DMS79 treated with DMSO at 0.1 percent for 48 hours (cell line): ENCODE measurements at places on chromosomes 13 and 19.
A peak's percentile ranks its signal among the peaks of the same experiment; 100 is the strongest.

DNA sequence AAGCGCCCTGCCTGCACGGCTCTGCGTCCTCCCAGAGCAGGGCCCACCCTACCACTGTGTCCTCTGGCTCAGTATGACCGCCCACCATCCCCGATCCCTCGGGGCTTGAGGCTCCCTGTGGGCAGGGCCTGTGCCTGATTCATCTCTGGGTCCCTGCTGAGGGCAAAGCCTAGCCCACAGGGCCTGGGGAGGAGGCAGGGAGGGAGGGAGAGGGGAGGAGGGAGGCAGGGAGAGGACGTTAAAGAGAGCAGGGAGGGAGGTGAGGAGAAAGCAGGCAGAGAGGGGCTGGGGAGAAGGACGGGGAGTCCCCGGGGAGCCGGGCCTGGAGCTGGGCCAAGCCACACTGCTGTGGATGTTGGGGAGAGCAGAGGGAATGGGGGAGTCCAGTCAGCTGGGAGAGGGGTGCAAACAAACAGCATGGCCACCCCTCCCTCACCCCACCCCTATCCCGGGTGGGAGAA, 4.0 kb upstream of the ERFL start:
- no peak for DNase-seq

GRCh38 chr13:84129966-84130365, 247.7 kb upstream of the SLITRK1 start:
- DNase-seq: no peak

DNA sequence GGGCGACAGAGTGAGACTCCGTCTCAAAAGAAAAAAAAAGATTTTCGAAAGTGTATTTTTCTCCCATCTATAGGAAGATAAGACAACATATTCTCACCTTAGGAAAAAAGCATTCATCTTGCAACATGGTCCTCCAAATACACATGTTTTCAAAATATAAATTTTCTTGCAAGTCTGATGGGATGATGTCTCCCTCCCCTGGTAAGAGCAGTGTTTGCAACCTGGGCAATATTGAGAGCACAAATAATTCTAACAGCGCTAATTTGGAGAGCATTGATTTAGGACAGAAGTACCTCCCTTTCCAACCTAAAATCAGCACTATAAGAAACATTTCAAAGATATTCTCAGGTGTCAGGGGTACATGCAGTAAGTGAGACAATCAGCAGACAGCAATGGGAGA, 61.0 kb upstream of the SHISA2 start:
- DNase-seq: no peak

GRCh38 chr13:59960683-59961082, 203.0 kb downstream of the DIAPH3 start:
- DNase-seq: no peak

DNA sequence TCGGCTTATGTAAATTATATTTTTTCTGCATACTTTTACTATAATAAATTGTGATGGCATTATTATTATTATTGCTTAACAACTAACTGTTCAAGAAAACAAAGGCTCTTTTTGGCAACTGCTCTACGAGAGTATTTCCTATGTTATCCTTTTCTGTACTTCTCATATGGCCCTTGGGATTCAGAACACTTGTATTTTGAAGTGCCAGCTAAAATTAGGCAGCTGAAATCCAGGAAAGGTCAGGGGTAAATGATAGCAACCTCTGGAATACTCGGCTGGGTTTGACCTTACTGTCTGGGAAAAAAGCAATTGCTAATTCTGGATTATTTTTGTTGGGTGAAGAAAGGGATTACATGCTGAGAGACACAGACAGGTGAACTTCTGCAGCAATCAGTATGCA, 23.9 kb downstream of the EDNRB start:
- no peak for DNase-seq

DNA sequence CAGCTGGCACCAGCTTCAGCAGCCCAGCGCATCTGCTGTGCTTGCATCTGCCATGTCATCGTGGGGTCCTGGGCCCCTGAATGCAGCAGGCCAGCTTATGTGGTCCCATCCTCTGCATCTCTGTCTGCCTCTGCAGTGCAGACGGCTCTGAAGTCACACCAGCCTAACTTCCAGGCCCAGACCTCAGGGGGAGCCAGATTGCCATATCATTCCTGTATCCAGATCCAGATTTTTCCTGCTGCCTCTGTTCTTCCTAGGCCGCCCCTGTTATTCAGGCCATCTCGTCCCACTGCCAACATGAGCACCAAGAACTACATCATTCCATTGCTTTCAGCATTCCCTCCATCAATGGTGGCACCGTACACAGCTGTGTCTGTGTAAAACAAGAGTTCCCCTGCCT, 571.6 kb downstream of the UQCRFS1 start:
- no peak for DNase-seq

DNA sequence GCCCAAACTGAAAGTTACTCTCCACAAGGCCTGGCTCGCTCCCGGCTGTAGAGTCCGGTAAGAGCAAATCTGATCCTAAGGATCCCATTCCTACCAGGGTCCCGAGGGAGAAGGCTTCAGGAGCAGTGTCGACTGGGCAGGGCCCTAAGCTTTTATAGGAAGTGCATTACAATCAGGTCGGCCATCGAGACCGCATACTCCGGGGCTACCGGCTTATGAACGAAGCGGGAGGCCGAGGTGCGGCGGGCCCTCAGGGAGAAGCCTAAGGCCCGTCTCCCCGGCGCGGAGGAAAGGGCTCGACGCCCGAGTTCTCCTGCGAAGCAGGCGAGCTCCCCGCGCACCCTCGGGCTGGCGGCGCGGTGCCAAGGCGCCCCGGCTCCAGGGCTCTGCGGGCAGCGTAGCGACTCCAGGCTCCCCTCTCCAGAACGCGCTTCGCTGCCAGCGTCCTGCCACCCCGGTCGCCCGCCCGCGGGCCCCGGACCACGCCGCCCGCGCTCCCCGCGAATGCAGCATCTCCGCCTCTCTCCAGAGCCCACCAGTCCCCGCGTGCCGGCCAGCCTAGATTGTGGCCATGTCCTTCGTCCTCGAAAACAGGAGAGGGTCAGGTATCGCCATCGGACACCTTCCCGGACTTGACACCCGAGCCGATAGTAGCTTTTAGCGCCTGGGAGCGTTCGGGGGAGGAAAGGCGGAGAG, 1.4 kb downstream of the EFNB2 start:
- peak; percentile 62 for DNase-seq

GRCh38 chr13:109868578-109869311, 82.4 kb upstream of the IRS2 start:
- DNase-seq: peak; percentile 78
